ENCODE measurements at places on chromosomes 12 and 14.

- DNase-seq, result no peak
Measured at GRCh38 chr12:83027021-83027723, 340.5 kb downstream of the TMTC2 start.

GRCh38 chr14:32679927-32680612, 258.6 kb upstream of the NPAS3 start:
- no peak for DNase-seq

GRCh38 chr14:61438497-61438859, 117.1 kb downstream of the PRKCH start:
- DNase-seq, result no peak

DNA sequence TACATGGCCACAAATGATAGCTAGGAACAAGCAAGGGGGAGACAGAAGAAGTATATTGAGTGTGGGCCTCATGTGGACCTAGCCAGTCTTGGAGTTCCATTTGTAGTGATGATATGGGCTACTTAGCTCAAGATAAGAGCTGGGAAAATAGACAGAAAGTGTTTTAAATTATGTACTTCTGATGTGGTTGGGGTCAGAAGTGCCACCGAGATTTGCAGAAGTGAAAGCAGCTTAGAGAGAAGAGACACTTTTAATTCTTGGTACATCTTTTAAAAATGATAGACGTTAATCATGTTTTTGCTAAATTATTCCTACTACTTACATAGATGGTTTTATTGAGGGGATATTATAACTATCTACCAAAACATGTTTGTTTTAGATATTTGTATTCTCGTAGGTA, 198.3 kb upstream of the PDZRN4 start:
- DNase-seq, result no peak

GRCh38 chr12:108325018-108325358, 14.1 kb downstream of the CMKLR1 start:
- DNase-seq, result no peak

GRCh38 chr12:2652401-2653081, 142.2 kb upstream of the FKBP4 start:
- no peak for DNase-seq

DNA sequence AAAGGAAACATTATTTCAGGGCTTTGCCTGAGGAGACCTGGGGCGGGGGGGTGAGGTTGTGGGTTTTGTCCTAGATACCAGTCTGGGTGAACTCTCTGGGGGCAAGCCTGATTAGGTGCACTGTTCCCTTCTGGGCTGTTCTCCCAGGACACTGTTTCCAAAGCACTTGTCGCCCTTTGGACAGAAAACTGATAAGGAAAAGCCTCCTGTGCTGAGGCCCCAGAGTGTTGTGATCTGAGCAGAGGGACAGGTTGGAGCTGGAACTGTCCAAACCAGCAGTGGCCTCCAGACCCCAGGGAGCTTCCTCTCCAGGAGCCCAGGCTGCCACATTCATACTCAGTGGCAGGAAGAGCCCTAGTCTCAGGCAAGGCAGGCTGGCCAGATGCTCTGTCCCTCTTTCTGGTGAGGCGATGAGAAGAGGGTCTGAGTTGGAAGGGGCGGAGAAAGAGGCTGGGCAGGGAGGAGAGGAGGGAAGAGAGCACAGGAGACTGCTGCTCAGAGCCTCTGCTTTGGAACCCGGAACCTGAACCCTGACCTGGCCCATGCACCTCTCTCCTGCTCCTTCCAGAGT, 1.9 kb downstream of the GALNT16 start:
- no peak for DNase-seq

- no peak for DNase-seq
Measured at GRCh38 chr12:25115677-25116076, 79.3 kb downstream of the DNAI7 start.

DNA sequence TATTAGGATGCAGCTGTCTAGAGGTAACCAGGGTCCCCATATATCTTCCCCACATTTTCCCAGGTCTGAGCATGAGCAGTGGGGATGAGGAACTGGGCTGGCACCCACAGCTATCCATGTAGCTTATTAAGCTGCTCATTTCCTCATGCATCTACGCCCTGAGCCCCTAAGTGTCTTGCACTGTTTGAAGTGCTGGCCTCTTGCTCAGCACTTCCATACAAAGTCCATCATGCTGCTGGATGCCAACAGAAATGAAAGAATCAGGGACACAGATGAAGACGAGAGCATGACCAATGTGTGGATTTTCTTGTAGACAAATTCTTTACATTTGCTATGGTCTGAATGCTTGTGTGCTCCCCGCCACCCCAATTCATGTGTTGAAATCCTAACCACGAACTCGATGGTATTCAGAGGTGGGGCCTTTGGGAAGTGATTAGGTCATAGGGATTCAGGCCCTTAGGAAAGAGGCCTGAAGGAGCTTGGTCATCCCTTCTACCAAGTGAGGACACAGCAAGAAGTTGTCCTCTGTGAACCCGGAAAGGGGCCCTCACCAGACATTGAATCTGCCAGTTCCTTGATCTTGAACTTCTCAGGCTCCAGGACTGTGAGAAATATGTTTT, 54.5 kb downstream of the C12orf75 start:
- DNase-seq, result no peak
